Cerebellar nuclear complex (tissue), 1 donor: ENCODE measurements at places on chromosomes 11 and 22.

DNA sequence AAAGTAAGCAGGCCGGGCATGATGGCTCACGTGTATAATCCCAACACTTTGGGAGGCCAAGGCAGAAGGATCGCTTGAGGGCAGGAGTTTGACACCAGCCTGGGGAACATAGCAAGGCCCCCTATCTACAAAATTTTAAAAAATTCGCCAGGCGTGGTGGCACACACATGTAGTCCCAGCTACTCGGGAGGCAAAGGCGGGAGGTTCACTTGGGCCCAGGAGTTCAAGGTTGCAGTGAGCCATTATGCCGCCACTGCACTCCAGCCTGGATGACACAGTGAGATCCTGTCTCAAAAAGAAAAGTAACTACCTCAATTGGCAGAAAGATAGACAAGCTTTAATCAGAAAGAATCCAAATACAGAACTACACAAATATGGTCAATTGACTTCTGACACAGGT is 31.0 kb downstream of the CADM1 start:
- no peak for DNase-seq

- DNase-seq = no peak
Observed at GRCh38 chr22:32796865-32797573, 4.5 kb upstream of the TIMP3 start.

DNA sequence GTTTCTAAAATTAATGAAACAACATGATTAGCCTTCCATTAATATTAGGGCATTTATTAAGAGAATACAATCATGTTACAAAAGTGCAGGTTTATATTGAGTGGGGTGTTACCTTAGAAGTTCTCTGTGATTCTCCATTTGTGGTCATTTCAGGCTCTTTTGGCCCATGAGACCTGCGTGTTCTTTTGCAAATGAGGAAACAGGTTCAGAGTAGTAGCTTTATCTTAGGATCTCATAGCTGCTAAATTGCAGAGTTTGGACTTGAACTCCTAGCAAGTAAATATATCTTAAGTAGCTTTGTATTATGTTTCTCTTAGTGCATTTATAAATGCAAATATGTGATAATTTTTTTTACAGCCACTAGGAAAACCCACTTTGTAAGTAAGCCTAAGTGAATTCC is 18.3 kb downstream of the FAR1 start:
- DNase-seq = no peak

DNA sequence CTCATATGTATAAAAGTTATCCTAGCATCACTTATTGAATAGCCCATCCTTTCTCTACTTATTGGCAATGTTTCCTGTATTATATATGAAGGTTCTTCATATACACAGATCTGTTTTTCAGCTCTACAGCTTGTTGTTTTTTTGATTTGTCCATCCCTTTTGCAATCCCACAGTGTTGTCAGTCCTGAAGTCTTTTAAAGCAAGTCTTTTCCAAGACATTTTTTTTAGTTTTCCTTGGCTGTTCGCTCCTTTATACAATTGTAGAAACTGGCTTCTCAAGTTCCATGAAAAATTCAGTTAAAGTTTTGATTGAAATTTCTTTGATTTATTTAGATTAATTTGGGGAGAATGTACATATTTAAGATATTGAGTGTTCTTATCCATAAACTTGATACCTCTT is 295.3 kb upstream of the SORL1-AS1 start:
- no peak for DNase-seq

GRCh38 chr22:46436595-46437175 is 100.7 kb downstream of the CELSR1 start:
- no peak for DNase-seq

DNA sequence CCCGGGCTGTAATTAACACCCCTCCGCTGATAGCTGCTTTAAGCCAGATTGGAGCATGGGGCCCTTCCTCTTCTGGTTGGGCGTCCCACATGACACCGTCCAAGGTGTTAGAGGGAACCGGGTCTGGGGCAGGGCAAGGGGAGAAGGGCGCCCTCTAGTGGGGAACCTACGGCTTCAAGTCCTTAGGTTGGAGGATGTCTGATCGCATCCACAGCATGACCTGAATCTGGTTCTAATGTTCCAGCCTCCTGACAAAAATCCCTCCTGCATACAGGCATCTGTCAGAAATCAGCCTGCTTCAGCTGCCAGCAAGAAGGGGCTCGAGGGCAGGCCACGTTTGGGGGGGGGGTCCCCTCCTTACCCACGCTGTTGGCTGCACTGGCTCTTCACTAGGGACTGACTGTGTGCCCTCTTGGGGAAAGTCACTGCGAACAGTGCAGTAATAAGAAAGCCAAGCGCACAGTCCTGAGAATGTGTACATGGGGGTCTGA is 94.2 kb upstream of the TBCEL start:
- no peak for DNase-seq

DNA sequence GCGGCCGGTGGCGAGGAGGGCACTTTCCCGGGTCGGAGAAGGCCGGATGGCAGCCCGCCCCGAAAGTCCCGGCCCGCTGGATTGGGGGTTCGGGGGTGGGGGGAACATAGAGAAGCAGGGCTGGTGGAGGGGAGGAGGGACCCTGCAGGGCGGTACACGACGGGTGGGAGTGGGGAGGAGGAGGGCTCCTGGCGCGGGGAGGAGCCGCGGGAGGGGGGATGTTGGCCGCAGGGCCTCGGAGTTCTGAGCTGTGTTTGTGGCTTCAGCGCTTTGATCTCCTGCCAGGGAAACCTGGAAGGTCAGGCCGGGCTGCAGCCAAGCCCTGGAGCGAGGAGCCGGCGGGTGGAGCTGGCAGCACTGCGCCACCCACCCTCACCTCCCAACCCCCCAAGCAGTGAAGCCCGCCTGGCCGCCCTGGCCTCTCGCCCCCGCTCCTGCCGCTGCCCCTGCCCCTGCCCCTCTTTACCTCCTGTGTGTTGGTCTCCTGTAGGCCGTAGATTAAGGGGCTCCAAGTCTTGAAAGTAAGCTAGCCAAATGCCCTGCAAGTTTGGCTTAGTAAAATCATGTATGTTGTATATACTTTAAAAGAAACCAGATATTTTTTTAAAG is 30.9 kb downstream of the C22orf31 start:
- DNase-seq = peak; percentile 28

DNA sequence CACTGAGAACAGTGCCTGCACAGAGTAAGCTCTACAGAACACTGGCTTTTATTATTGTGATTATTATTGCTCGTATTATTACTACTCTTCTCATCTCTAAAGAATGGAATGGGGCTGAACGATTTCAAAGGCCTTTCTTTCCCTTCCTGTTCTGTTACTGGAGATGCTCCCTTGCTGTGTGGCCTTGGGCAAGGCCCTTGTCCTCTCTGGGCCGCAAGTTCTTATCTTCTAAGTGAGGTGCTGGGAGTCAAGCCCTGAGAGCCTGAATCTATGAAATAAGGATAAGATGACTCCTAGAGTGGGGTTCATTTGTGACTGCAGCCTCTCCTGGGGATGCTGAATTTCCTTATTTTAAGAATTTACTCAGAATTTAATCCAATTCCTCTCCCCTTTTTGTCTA is 113.5 kb downstream of the FBXO7 start:
- no peak for DNase-seq

DNA sequence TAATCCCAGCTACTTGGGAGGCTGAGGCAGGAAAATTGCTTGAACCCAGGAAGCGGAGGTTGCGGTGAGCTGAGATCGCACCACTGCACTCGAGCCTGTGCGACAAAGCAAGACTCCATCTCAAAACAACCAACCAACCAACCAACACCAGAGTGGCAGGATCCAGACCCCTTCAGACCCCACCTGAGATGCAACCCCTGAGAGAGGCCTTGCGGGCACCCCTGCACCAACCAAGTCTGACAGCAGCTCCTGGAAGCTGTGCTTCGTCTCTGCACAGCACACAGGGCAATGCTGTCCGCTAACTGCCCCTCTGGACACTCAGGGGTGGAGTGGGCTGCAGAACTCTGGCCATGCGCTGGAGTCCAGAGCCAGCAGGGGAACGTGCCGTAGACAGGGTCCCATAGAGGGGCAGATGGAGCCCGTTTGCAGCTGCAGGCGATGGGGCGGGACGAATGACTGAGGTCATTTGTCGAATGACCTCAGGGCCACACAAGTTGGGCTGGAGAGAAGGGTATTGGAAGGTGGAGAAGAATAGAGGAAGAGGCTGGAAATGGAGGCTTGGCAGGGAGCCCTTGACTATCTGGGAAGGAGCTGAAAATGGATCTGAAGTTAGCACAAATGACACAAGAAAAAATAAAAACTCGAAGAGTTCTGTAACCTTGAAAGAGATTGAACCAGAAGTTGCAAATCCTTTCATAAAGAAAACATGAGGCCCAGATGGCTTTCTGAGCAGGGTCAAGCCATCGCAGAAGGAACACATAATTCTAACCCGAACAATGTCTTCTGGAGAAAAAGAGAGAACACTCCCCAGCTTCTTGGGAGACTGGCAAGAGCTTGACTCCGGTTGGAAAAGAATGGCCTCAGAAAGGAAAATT is 199.7 kb downstream of the CTTN start:
- DNase-seq = no peak

DNA sequence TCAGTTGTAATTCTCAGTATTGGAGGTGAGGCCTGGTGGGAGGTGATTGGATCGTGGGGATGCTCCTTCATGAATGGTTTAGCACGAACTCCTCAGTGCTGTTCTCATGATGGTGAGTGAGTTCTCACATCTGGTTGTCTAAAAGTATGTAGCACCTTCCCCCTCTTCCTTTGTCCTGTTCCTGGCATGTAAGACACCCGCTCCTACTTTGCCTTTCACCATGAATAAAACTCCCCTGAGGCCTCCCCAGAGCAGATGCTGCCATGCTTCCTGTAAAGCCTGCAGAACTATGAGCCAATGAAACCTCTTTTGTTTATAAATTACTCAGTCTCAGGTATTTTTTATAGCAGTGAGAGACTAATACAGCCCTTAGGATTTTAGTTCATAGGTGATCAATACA is 191.5 kb downstream of the MAML2 start:
- DNase-seq = no peak

- no peak for DNase-seq
Observed at GRCh38 chr11:76184551-76184993, 21.7 kb downstream of the WNT11 start.

DNA sequence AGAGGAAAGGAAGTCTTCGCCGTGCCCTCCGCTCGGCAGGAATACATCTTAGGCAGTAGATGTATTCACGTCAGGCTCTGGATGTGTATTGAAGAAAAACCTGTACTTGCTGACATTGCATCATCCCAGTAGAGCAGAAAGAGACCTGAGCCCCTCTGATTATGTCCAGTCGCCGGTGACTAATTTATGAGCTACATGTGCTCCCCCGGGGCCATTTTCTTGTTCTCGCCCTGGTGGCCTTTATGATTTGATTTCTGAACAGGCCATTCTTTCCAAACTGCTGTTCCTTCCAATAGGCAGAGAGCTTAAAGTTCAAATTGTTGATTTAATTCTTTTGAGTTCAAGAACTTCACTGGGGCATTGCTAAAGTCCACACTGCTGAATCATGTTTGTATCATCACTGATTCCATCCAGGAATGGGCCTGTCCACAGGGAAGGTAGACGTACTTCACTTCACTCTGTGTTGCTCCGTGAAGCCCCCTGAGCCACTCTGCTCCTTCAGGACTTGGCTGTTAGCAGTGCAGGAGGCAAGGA is 137.3 kb upstream of the RASSF10 start:
- DNase-seq = no peak

DNA sequence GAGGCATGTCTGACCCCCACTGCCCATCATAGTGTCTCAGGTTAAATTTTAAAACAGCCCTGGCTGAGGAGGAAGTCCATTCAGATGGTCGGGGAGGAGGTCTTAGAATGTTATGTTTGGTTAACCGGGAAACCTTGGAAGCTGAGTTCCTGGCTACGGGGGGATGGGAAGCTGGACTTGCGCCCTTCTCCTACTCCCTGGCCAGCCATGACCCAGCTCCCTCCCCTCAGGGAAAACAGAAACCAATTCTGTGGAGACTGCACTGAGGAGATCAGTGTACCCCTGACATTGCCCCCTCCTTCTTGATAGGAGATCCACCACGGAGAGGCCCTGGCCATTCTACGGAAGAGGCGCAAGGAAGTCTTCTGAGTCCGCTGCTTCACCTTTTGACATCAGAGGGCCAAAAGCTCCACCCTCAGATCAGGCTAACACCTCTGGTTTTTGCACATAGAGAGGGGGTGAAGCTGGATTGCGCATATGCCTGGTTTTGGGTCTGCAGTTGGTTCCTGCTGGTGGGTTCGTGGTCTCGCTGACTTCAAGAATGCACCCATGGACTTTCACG is 2.7 kb upstream of the KRTAP5-9 start:
- DNase-seq = no peak

- DNase-seq = no peak
Observed at GRCh38 chr11:93727985-93728791, 13.1 kb downstream of the TAF1D start.

- no peak for DNase-seq
Observed at GRCh38 chr11:45851228-45851627, 4.0 kb downstream of the CRY2 start.

GRCh38 chr11:26027887-26028286 is 304.0 kb upstream of the ANO3 start:
- DNase-seq = no peak

DNA sequence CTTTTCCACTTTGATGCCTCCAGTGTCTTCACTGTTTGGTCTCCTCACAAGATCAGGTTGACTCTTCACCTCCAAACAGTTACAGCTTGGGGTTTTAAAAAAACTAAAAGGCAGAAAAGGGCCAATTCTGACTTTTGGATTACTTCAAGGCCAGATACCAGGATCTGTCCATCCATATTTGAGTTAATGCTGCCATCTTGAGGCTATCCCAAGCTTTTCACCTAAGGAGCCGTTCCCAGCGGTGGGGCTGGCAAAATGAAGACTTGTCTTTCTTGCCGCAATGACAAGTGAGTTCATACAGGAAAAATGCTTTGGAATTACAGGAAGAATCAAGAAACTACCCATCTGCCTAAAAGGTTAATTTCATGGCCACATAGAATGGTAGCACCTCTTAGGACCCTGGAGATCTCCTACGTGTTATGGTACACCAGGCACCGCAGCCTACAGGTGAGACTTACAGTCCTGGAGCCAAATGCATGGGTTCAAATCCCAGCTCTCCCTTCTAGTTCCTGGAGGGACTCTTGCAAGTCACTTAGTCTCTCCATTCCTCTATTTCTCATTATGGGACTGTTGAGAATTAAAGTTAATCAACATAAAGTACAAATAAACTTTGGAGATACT is 6.0 kb upstream of the OR5B21 start:
- no peak for DNase-seq

- DNase-seq = no peak
Observed at GRCh38 chr11:122138744-122139594, 23.0 kb upstream of the BLID start.

GRCh38 chr22:38783095-38783615 is 10.8 kb downstream of the DNAL4 start:
- DNase-seq = no peak

GRCh38 chr22:24953384-24954113 is 1.0 kb downstream of the KIAA1671 start:
- DNase-seq = no peak
